ENCODE measurements at places on chromosomes 16 and 17. TPM values are rescaled to one million over a fixed set of nuclear protein-coding genes. Genes with fewer than 3 reads are reported as not detected.

DNA sequence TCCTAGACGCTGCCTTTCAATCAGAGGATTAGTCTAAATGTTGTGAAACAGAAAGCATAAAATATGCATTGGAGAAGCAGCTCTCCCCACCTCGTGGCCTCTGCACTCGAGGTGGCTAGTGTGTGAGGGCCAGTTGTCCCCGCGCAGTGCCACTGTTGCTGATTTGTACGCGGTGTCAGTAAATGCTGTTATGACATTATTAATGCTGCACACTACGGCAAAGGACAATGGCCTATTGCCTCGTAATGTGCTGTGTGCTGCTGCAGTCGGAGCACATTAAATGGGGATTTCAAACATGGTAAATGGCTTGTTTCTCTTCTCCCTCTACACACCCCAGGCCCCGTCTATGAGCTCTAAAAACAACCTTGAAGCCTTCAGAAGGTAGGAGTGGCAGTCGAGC, 5.7 kb upstream of the MGAT5B start:
- DNase-seq, result no peak

GRCh38 chr17:2050300-2051060, 4.4 kb upstream of the HIC1 start:
- DNase-seq, result peak; percentile 79

Gene TMEM204
- 19.8 TPM for total RNA-seq

- DNase-seq, result no peak
These were observed 143.2 kb upstream of the ASIC2 start for GRCh38 chr17:33436321-33436720.

- DNase-seq, result no peak
These were observed 1.2 kb downstream of the GRB2 start for GRCh38 chr17:75404223-75404730.

DNA sequence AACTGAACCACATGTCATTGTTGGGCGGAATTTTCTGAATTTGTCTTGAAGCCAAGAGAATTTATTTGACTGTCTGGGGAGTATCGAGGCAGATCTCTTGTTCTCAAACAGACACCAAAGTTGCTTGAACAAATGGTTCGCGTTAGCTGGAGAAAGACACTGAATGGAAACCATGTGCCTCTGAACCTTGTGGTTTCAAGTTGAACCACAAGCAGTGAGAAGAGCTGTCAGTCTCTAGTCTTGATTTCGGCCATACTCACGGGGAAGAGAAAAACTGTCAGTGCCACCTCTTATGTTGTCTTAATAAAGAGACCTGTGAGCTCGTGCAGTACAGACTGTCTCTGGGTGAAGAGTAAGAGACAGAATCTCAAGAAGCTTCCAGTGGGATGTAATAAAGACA, 886.5 kb upstream of the SOX9 start:
- no peak for DNase-seq

DNA sequence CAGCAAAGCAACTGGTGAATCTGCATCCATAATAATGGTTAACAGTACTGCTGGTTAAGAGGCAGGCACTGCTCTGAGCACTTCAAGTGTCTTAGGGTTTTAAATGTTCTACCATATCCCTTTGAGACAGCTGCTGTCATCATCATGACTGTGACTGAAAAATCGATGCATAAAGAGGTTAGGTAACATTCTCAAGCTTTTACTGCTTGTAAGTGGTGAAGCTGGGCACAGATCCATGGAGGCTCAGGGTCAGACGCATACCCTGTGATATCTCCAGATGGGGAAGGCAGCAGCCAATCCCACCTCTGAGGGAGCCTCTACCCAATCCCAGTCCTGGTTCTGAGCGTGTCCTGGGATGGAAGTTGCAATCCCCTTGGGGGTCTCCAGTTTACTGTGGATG, 57.6 kb upstream of the SOX9 start:
- DNase-seq, result no peak

DNA sequence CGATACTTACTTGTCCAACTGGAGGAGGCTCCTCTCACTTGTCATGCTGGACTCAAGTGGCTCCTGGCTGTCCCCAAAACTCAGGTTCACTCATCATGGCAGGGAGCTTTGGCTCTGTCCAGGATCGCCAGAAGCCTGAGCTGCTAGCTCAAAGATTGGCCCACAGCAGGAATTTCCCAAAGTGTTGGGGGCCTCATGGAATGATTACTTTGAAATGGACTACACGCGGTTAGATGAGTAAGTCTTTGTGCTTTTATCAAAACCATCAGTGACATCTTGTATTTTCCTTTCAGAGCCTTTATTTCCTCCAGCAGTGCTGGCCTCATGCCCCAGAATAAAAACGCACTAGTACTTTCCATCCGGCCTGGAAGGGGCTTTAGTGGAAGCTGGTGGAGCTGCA, 29.2 kb upstream of the PHB1 start:
- DNase-seq, result no peak

DNA sequence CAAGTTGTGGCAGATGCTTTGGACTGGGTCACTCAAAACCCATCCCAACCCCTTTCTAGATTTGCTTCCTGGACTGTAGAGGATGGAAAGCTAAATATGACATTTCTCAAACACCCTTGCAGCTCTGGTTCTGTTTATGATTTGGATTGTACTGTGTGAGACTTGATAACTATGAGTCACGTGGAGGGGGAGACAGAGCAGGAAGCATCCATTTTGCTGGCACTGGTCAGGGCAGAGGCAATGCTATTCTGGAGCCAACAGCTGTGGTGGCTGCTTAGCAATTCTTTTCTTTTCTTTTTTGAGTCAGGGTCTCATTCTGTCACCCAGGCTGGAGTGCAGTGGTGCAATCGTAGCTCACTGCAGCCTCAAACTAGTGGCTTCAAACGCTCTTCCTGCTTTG, 13.6 kb upstream of the TERF2 start:
- no peak for DNase-seq

GRCh38 chr16:25176136-25176535, 40.6 kb upstream of the AQP8 start:
- no peak for DNase-seq

GRCh38 chr17:45345246-45345553, 28.4 kb upstream of the MAP3K14 start:
- DNase-seq, result peak; percentile 46

GRCh38 chr16:63596716-63597115, 1525.1 kb downstream of the CDH11 start:
- no peak for DNase-seq

Gene OR1A1
- not detected for total RNA-seq

DNA sequence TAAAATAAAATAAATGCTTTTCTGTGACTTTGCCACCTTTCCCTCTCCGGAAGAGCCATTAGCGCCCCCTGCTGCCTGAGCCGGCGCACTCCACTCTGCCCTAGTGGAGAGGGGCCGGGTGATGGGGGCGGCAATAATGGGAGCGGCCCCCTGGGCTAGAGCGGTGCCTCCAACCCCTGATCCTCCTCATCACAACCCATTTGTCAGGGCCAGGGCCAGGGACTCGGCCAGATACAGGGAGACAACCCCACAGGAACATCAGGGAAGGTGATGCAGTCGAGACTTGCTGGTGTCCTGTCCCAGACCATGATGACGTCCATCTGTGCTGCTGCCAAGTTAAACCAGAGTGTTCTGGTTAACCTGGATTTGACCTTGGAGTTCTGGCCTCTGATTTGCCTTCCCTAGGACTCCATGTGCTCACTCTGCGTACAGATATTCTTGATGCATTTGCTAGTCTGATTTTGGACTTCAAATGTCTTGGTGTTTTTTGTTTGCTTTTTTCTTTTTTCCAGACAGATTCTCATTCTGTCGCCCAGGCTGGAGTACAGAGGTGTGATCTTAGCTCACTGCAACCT, 46.1 kb upstream of the BPTF start:
- no peak for DNase-seq

Gene GPR139
- not detected for total RNA-seq

Measured in cardiac septum (tissue), 1 donor.